CD4-positive, alpha-beta T cell treated with Interleukin-17A for 4 hours (primary cell): ENCODE measurements at places on chromosomes 7 and 10.
A peak's percentile ranks its signal among the peaks of the same experiment; 100 is the strongest.

GRCh38 chr7:90303241-90303640, 17.9 kb downstream of the FAM237B start:
- no peak for DNase-seq

DNA sequence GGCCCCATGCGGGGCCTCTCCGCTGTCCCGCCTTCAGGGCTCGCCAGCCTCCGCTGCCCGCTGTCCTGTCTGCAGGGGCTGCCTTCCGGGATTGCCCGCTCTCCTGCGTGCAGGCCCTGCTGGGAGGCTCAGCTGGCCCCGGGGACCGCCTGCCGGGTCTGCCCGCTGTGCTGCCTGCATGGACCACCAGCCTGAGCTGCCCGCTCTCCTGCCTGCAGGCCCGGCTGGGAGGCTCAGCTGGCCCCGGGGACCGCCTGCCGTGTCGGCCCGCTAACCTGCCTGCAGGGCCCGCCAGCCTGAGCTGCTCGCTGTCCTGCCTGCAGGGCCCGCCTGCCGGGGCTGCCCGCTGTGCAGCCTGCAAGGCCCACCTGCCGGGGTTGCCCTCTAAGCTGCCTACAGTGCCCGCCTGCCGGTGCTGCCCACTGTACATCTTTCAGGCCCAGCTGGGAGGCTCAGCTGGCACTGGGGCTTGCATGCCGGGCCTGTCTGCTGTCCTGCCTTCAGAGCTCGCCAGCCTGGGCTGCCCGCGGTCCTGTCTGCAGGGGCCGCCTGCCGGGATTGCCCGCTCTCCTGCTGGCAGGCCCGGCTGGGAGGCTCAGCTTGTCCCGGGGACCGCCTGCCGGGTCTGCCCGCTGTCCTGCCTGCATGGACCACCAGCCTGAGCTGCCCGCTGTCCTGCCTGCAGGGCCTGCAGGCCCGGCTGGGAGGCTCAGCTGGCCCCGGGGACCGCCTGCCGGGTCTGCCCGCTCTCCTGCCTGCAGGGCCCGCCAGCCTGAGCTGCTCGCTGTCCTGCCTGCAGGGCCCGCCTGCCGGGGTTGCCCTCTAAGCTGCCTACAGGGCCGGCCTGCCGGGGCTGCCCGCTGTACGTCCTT, 165.1 kb downstream of the GLRX3 start:
- DNase-seq, result peak; percentile 29

- DNase-seq, result no peak
Measured at GRCh38 chr10:124005991-124006392, 87.4 kb downstream of the CHST15 start.

DNA sequence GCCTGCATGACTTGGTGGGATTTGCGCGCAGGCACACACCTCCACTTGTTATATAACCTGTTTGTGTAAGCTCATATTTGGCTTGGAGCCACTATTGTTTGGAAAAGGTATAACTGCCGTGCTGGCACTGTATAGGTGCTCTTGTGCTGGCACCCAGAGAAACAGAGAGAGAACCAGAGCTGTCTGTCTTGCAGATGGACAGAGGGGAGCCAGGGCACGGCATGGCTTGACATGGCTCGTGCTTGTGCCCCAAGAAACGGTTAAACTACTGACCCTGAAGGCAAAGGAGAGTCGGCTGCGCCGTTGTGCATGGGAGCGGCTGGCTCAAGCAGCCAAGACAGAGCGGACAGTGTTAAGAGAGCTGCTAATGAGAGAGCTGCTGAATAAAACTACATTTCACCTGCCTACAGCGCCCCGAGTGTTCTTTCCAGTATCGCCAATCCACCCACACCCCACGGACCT, 23.2 kb downstream of the RAPGEF5 start:
- DNase-seq, result no peak

DNA sequence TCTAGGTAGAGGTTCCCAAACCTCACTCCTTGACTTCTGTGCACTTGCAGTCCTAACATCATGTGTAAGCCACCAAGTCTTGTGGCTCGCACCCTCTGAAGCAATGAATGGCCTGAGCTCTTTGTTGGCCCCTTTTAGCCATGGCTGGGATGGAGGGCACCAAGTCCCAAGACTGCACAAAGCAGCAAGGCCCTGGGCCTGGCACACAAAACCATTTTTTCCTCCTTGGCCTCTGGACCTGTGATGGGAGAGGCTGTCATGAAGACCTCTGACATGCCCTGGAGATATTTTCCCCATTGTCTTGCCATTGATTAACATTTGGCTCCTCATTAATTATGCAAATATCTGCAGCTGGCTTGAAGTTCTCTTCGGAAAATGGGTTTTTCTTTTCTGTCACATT, 60.3 kb upstream of the MALRD1 start:
- DNase-seq, result no peak

- DNase-seq, result no peak
Measured at GRCh38 chr10:83179371-83179770, 959.9 kb upstream of the GHITM start.

GRCh38 chr10:59700709-59701108, 8.9 kb downstream of the SLC16A9 start:
- DNase-seq, result no peak

GRCh38 chr10:120643351-120643750, 186.3 kb downstream of the PLPP4 start:
- DNase-seq, result no peak

DNA sequence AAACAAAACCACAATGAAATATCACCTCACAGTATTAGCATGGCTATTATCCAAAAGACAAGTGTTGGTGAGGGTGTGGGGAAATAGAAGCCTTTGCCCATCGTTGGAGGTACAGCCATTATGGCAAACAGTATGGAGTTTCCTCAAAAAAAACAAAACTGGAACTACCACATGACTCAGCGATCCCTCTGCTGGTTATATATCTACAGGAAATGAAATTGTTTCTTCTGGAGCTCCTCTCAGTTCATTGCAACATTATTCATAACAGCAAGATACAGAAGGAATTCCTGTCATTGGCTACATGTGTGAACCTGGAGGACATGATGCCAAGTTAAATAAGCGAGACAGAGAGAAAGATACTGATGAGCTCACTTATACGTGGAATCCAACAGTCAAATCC, 2.4 kb upstream of the UBE3C start:
- no peak for DNase-seq

DNA sequence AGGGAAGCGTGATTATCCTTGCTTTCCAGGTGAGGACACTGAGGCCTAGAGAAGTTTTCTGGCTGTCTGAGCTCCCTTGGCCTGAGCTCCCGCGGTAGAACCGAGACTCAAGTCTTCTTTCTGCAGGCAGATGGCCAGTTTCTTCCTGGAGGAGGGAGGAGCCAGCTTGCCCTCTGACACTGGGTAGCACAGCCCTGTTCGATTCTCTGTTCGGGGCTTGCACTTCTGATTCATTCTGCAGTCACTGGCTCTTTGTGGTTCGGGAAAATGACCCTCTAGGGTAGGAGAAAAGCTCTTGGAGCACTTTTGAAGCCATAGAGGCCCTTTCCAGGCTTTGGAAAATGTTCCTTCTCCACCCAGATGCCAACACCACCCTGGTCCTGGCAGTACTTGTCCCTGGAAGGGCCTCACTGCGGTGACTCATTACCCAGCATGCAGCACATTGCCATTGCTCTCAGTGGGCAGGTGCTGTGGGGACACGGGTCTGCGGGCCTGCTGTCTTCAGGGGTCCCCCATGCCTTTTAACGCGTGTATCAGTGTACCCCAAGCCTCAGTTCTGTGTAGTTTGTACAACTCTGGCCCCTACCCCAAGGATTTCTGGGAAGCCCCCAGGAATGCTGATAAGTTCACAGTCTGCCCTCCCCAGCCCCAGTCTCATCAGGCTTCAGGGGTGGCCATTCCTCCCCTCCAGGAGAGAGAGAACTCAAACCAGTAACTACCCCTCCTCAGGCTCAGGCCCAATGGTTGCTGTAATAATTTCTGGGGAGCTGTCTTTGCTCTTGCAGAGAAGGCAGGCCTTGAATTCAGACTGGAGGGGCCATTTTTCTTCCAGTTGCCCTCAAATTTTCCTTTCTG, 11.9 kb downstream of the CHST3 start:
- DNase-seq, result no peak
